OCI-LY7 (cell line): ENCODE measurements at places on chromosomes 16 and 17. TPM values are rescaled to one million over a fixed set of nuclear protein-coding genes. Genes with fewer than 3 reads are reported as not detected.

GRAPL gene
- 209 and 261 TPM in 2 replicates for total RNA-seq

TSPAN10 gene
- 1.7 and 2.4 TPM in 2 replicates for total RNA-seq

ZNF469 gene
- 0.02 TPM in 1 of 2 replicates, not detected in the other for total RNA-seq

TVP23A gene
- total RNA-seq = not detected in 2 replicates

HS3ST3A1 gene
- total RNA-seq = 0.72 TPM in 1 of 2 replicates, not detected in the other

NAGS gene
- 0.61 and 1.5 TPM in 2 replicates for total RNA-seq

PPP1R1B gene
- total RNA-seq = not detected in 2 replicates

KRTAP9-4 gene
- total RNA-seq = not detected in 2 replicates

DNA sequence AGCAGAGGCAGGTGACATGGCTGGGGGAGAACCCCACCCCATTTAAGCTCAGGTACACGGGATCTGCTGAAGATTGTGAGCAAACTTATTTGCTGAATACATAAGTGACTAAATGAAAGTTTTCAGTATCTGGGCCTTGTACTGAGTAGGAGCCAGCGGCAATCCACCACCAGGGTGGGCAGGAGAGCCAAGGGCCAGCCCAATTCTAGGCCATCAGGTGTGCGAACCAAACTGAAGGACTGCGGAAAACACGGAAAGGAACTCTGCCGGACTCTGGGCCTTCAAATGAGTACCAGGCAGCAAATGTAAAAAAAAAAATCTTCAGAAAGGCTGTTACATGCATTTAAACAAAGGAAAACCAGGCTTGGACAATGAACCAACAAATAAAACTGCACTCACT, 19.7 kb downstream of the ARHGAP17 start:
- DNase-seq = no peak

GRCh38 chr16:89050868-89051311, 42.8 kb upstream of the ACSF3 start:
- DNase-seq = no peak

GRCh38 chr17:29347831-29348629, 42.1 kb upstream of the TAOK1 start:
- DNase-seq = no peak

GRCh38 chr17:48637323-48638260, 11.4 kb upstream of the HOXB9 start:
- DNase-seq = no peak

DNA sequence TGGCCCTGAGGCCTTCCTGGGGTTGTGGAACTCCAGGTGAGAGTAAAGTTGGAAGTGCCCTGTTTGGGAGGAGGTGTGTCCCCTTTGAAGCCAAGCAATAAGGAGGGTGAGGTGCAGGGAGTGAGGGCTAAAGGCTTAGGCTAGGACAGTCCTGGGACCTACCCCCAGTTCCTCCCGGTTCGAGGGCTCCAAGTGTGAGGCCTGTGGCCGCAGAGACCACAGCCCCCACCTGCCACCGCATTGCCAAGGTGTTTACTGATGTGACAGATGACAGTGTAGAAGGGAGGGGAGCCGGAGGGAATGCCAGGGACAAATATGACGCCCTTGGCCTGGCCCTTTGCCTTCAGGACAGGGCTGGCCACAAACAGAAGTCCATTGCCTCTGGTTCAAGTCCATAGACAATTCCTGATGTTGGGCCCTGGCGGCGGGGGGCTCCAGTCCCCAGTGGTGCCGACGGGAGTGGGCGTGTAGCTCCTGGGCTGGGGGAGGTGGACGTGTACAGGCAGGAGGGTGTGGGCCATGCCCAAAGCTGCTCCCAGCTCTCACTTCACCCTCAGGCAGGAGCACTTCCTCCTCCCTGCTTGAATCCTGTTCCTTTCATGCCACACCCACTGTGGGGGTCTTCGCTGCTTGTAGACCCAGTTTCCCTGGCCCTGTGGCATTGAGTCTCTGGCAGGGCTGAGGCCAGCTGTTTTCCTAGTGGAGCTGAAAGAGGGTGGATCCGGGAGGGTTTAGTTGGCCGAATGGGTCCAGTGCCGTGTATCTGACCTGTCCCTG, 3.2 kb downstream of the ADORA2B start:
- no peak for DNase-seq

DNA sequence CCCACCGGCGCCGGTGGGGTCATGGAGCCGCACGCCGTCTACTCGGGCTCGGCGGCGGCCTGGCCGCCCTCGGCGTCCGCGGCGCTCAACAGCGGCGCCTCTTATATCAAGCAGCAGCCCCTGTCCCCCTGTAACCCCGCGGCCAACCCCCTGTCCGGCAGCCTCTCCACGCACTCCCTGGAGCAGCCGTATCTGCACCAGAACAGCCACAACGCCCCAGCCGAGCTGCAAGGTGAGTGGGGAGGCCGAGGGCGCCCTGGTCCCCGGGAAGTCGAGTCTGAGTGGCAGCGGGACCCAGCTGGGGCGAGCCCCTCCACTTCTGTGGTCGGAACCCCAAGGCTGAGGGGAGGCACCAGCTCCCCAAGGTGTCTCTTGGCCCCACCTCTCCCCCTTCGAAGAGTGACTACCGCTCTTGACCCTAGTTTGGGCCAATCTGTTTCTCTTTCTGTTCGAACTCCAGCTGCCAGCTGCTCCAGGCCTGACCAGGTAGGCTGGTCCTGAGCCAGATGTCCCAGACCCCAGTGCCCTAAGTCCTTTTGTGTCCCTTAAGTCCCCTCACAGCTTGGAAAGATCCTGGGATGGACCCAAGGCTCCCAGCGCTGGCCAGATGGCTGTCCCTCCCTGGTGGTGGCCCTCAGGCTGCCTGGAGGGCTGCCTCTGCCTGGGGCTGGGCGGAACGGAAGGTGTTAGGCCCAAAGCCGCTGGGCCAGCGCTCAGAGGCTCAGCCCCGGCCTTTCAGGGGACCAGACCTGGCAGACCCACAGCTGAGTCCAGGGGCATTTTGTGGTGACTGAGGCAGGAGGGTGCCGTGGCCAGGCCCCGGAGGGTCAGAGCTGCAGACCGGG, 1.2 kb downstream of the FOXF1 start:
- DNase-seq = no peak

DNA sequence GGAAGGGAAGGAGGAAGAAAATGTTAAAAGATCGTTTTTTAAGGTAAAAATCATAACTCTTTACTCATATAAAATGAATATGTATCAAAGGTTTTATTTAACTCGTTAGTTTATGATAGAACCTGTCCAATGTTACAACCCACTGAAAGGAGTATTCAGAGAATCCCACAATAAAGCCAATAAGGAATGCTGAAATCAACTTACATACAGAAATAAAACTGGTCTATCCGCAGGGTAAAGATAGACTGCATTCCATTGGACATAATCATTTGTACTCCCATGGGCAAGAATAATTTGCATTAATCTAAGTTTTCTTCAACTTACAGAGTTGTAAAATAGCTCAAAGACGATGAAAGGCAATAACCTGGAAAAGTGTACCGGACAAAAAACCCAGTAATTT, 17.9 kb upstream of the BEAN1 start:
- no peak for DNase-seq

DNA sequence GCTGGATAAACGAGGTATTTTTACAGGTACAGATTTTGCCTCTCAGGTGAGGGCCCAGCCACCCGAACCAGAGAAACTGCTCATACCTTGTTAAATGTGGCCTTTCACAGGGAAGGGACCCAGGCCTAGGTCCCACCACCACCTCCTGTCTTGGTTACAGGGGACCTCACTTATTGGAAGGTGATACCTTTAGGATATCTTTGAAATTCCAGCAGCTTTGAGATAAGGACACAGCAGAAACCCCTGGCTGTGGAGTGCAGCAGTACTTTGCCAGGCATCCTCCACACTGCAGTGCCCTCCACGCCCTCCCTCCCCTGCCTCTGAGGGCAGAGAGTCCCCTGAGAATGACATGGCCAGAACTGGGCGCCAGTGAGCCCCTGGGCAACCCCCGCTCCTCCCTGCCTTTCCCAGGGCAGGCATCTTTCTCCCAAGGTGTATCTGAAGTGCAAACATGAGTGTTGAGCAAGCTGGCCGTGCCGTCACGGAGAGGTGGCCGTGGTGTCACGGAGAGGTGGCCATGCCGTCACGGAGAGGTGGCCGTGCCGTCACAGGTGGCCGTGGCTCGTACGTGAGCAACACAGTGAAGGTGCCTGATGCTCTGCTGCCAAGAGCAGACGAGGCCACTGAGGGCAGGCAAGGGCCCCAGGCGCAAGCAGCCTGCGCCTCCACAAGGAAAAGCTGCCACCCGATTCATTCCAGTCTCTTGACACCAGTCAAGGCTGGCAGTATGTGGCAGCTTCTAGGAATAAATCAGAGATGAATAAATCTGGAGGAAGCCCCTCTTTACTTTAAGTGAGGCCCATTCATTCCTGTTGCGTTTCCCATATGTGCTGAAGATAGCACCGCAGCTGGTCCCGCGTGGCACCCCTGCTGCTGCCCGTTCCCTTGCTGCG, 134.5 kb upstream of the CHMP6 start:
- no peak for DNase-seq

DNA sequence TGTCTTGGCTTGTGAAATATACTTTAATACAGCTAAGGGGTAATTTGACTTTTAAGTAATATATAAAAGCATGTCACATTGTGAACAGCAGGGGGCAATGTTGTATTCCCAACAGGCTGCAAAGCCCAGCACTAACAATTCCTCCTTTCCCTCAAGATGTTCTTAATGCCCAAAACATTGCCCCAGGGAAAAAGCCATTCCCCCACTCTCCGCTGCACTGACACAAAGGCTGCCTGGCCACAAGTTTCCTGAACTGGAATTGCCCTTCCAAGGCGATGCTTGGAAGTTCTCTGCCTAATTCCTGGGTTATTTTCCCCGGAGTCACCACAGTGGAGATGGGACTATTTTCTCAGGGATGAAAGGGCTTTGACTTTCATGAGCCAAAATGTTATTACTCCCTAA, 27.2 kb downstream of the CLEC16A start:
- peak; percentile 66 for DNase-seq

DNA sequence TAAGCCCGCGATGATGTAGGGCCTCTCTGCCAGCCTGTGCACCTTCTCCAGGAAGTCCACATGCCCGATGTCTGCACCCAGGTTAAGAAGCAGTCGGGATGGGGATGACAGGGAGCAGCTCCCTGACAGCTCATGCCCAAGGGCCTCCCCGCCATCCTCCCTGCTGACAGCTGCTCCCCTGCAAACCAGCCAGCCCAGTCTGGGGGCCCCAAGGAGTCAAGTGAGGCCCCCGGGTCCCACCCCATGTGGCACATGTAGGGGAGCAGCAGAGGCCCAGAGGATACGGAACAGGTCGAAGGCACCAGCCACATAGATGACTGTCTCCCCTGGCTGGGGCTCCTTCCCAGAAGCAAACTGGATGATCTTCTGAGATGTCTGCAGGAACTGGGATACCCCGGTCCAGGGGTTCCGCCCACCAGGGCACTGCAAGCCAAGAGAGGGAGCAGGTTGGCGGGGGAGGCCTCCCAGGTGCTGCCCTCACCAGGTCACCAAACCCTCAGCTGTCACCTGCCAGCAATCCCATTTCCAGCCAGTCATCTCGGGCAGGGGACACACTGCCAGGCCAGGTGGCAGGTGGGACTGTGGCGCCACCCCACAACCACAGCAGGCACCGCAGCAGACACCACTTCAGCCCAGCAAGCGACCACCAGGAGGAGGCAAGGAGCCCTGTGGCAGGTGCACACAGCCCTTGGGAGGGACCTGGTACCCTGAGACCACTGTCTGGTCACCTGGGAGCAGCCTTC, 4.6 kb downstream of the PCYT2 start:
- peak; percentile 61 for DNase-seq

- no peak for DNase-seq
These were observed 36.2 kb downstream of the ZNF778 start for GRCh38 chr16:89253548-89254287.

GRCh38 chr16:66996324-66996982, 8.1 kb downstream of the CES4A start:
- DNase-seq = no peak
